Stimulated activated CD4-positive, alpha-beta T cell treated with anti-CD3 and anti-CD28 coated beads, Interleukin-12 subunit alpha, Interleukin-12 subunit beta, amount 100 ng/mL, for 24 hours (primary cell): ENCODE measurements at places on chromosomes 16 and 17.

DNA sequence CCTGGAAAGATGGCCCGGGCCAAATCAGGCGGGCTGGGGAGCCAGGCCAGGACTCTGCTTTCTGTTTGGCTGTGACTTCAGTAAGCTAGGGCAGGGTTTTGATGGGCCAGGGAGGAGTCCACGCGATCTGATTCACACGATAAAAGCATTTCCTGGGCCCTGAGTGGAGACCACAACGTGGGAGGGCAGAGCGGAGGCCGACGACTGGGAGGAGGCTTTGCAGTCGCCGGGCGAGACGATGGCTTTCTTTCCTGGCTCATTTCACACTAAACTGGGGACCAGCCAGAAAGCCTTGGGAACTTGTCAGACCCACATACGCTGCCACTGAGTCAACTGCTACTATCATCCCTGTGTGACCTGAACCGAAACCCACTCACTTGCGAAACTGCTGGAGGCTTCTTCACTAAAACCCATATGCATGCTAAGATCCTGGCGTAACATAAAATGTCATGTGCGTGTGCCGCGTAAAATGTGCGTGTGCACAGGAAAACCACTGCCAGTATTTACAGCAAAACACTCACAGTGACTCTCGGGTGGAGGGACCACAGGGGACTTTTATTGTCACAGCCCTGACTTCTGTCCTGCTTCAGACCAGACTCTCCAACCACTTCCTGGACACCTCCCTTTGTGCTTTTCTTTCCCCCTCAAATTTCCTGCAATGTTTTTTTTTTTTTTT, 14.2 kb upstream of the RHBDF2 start:
- DNase-seq: peak; percentile 70

DNA sequence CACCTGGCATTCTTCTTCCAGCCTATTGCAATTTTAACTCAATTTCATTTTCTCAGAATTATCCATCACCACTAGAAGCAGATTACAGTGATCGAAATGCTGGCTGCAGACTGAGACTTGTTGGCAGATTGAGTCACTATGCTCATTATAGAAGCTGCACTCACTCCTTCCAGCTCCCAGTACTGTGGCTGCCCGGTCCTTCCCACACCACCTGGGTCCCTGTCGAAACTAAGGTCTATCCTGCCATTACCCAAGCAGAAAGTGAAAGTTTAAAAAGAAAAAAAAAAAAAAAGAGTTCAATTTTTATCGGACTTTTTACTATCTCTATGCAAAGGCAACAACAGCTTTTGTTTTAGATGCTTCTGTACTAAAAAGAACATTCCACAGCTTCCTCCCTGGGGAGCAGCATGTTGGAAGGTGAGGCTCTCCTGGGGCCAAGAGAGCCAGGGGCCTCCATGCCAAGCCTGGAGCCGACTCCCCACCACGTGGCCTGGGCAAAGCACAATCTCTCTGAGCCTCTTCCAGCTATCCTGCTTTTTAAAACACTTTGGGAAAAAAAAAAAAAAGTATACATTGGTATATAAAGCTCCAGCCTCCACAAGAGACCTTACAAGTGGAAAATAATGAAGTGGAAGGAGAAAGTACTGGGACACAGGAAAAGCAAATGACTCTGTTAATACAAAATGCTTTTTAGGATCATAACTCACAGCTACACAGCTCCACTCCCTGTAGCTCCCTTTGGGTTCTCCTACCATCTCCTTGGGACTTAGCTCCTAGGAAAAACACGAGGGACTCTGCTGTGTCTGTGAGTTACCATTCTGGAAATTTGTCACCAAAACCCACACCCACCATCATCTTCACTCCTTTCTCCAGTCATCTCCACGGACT, 77.8 kb downstream of the USP31 start:
- no peak for DNase-seq

GRCh38 chr16:51723036-51723724, 572.1 kb upstream of the SALL1 start:
- no peak for DNase-seq

DNA sequence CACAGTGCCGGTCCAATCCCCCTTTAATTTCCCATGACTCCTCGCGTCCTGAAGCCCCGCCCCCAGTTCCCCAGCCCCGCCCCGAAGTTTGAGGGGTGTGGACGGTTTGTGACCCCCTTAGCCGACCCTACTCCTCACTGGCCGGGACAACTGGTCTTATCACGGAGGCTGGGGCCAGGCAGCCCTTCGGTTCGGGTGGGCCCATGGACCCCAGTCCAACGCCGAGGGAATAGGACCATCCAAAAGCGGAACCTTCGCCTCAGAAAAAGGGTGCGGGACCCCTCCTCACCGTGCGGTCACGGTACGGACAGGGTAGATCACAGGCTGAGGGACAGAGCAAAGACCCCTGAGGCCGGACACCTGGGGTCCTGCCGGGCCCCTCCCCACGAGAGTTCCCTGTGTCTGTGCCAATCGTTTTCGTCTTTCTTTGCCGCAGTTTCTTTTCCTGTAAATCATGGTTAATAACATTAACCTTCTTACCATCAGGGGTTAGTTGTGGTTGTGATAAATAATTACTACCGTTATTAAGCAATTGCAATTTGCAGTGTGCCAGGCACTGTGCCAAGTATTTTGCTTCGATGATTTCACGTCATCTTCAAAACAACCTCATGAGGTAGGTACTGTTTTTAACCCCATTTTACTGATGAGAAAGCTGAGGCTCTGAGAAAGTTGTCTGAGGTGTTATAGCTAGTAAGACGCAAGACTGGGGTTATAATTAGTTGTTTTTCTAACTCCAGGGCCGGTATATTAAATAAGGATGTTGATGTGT, 543 bp downstream of the TMUB2 start:
- no peak for DNase-seq

DNA sequence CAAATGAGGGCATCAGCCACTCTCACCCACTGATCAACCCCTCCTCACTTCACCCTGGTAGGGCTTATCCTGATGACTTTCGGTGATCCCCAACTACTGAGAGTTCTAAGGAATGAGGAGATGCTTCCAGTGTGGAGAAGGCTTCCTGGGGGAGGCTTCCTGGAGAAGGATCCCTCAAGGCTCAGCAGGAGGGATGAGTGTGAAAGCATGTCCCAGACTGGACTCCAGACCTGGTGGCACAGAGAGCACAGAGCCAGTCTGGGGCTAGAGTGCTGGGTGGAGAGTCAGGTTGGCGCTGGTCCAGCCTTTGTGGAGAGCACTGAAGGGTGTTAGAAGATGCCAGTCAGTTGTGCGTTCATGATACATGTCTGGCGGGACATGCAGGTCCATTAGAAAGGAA, 53.7 kb downstream of the PLD6 start:
- DNase-seq: no peak

GRCh38 chr16:16780588-16780987, 401.6 kb downstream of the NPIPA7 start:
- no peak for DNase-seq

- no peak for DNase-seq
Observed at GRCh38 chr16:85231959-85232358, 119.7 kb upstream of the CIBAR2 start.

GRCh38 chr17:50420419-50421112, 5.5 kb upstream of the ACSF2 start:
- no peak for DNase-seq

GRCh38 chr17:17175917-17176316, 30.2 kb downstream of the PLD6 start:
- no peak for DNase-seq

- DNase-seq: no peak
Observed at GRCh38 chr17:13563866-13564265, 37.9 kb downstream of the HS3ST3A1 start.

GRCh38 chr17:11803231-11803969, 193.9 kb downstream of the ZNF18 start:
- DNase-seq: no peak

GRCh38 chr17:82795615-82796014, 43.8 kb downstream of the TBCD start:
- DNase-seq: no peak

DNA sequence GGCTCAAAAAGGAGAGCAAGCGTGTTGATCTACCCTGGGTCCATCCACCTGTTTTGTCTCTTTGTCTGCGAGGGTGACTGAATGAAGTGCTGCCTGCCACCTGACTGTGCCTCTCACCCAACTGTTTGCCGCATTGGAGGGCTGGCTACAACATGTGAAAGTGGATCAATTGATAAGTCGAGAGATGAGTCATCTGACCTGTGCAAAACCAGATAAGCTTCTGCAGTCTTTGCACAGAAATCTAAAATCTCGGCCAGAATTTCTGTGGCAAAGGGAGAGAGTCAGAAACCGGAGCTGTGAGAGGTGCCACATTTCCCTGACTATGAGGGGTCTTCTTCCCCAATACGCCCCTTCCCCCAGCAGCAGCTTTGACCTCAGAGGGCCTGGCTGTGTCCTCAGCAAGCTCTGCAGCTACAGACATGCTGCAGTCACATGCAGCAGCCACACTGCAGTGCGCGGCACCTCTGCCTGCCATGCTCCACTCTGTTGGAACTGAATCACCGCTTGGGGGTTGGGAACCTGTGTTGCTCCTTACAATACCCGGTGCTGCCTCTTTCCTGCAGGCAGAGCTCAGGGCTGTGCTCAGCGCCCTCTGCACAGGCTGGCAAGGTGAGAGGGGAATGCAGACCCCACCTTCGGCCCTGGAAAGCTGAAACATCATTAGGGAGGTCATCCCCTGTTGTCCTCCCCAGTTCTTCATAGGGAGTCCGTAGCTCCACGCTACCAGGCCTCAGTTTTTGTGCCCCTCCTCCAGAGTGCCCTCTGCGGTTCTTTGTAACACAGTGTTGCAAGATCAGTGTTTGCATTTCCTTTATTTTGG, 16.2 kb upstream of the HAS3 start:
- DNase-seq: no peak

GRCh38 chr17:74480290-74480689, 13.9 kb downstream of the CD300A start:
- no peak for DNase-seq
